ENCODE measurements at places on chromosomes 2 and 18.

GRCh38 chr18:12839526-12840196 lies 44.4 kb downstream of the PTPN2 start:
- no peak for DNase-seq

- no peak for DNase-seq
Measured at GRCh38 chr2:112482309-112483041, 519 bp downstream of the TTL start.

DNA sequence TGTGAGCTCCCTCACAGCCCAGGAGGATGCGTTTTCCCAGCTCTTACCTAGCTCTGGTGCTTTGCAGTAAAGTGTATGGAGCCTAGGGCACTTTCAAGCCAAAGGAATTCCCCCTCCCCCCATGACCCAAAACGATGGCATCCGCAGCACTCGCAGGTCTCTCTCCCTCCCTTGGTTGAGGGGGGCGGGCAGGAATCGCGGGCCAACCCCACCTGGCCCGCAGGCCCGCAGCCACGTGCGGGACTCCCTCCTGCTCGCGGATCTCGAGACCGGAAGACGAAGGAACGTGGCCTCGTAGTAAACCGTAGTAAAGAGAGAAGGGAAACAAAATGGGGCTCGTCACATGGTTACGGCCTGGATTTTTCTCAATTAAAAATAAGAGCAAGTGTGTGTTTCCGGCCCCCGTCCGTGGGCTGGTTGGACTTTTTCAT lies 8.5 kb downstream of the IRS1 start:
- DNase-seq = no peak

GRCh38 chr2:11132036-11132671 lies 23.1 kb upstream of the SLC66A3 start:
- DNase-seq = no peak

DNA sequence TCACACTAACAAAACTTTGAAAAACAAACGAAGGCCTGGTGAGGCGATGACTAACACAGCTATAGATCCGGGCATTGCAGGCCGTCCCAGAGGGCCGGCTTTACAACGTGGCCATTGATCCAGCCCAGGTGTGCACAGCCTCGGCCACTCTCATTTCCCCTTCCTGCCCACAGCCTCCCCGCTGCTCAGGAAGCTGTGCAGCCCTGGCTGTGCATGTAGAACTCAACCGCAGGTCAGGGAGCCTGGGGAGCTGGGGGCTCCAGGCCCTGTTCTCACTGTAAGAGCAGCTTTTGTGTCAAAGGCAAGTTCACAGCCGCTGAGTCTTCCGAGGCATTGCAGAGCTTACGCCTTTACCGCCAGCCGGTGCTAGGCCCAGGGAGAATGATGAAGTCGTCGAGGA lies 87.2 kb downstream of the LONRF2 start:
- no peak for DNase-seq

GRCh38 chr18:62187543-62188510 lies 772 bp downstream of the RELCH start:
- no peak for DNase-seq

GRCh38 chr2:223724861-223725260 lies 112.5 kb downstream of the AP1S3 start:
- DNase-seq = no peak

DNA sequence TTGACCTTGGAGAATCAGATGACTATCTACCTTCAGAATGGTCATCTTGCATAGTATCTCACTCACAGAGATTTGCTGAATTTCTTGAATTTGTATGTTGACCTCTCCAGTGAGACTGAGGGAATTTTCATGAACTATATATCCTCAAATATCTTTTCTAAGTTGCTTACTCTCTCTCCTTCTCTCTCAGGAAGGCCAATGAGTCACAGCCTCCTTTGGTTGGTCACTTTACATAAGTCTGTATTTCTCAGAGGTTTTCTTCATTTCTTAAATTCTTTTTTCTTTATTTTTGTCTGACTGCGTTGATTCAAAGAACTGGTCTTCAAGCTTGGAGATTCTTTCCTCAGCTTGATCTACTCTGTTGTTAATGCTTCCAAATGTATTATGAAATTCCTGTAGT lies 51.7 kb downstream of the VIT start:
- no peak for DNase-seq

DNA sequence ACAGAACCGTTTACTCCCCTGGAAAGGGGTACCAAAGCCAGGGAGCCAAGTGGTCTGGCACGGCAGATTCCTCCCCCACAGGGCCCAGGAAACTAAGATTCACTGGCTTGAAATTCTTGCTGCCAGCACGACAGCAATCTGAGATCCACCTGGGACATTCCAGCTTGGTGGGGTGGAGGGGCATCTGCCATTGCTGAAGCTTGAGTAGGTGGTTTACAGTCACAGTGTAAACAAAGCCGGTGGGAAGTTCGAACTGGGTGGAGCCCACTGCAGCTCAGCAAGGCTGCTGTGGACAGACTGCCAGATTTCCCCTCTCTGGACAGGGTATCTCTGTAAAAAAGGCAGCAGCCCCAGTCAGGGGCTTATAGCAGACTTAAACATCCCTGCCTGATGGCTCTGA lies 901.7 kb upstream of the LRRTM1 start:
- DNase-seq = no peak

GRCh38 chr18:38611036-38611964 lies 1045.7 kb upstream of the CELF4 start:
- DNase-seq = no peak

DNA sequence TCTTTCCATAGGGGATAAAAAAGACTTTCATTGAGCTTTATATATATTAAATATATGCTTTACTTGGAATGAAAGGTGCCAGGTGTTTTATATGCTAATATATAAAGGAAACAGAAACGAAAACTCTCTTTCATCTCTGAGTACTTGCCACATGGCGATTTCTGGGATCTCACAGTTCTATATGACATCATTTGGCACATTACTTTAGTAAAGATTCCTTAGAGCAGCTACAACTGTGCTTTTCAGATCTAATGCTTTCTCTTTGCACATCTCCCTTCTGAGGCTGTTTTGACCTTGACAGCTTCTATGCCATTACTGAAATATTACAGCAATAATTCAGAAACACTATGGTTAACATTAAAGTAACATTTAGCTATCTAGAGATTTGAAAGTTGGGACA lies 1082.9 kb upstream of the CDH2 start:
- DNase-seq = no peak

- DNase-seq = no peak
Measured at GRCh38 chr18:32290810-32291209, 101.0 kb downstream of the MEP1B start.

GRCh38 chr2:8168022-8168717 lies 513.7 kb upstream of the ID2 start:
- no peak for DNase-seq
